ENCODE measurements at places on chromosomes 2 and 18.

- DNase-seq: no peak
Observed at GRCh38 chr2:14781142-14781541, 148.6 kb downstream of the LRATD1 start.

- no peak for DNase-seq
Observed at GRCh38 chr18:26181343-26181826, 44.9 kb upstream of the TAF4B start.

DNA sequence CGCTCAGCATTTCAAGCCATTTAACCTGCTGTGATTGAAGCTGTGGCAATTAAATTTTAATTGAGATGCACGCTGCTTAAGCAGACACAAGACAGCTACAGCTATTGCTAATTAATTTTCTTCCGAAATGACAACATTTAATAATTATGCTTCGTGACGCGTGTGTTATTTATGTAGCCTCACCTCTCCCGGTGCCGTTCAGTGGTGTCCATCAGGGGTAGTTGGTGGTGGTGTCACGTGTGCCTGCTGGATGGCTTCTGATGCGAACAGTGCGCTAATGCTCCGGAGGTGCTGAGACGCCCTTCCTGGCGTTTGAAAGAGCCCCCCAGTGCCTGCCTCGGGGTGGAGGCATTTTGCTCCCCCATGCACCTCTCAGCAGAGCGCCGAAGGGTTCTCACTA lies 39.5 kb downstream of the GLI2 start:
- DNase-seq: no peak

DNA sequence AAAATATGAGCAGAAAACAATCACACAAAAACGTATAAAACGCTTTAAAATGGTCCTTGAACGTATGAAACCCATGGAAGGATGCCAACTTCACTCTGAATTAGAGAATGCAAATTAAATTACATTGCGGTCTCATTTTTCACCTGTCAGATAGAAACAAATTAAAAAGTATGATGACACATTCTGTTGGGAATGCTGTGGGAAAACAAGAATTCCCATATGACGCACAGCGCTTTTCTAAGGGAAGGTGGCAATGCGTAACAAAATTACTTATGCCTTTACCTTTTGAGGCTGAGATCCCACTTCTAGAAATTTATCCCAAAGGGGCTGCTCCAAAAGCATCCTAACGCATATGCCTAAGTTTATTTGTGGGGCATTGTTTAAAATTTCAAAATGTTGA lies 3.8 kb upstream of the RPS7 start:
- DNase-seq: no peak

DNA sequence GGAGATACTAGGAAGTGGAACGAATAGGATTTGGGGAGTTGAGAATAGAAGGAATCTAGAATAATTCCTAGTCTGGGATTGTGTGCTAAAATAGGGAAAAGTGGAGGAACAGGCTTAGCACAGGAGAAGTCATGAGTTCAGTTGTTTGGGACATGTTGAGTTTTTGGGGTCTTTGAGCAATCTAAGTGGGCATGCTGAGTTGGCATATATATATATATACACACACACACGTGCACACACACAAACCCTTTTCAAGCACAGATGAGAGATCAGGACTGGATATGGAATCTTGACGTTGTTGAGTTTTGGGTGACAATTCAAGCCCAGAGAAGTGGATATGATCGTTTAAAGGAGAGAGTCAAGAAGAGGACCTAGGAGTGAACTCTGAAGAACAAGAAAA lies 168.2 kb upstream of the CHST9 start:
- no peak for DNase-seq

- no peak for DNase-seq
Observed at GRCh38 chr2:63675026-63675425, 86.3 kb downstream of the MDH1 start.

- DNase-seq: no peak
Observed at GRCh38 chr2:28248511-28248910, 144.1 kb upstream of the FOSL2 start.

DNA sequence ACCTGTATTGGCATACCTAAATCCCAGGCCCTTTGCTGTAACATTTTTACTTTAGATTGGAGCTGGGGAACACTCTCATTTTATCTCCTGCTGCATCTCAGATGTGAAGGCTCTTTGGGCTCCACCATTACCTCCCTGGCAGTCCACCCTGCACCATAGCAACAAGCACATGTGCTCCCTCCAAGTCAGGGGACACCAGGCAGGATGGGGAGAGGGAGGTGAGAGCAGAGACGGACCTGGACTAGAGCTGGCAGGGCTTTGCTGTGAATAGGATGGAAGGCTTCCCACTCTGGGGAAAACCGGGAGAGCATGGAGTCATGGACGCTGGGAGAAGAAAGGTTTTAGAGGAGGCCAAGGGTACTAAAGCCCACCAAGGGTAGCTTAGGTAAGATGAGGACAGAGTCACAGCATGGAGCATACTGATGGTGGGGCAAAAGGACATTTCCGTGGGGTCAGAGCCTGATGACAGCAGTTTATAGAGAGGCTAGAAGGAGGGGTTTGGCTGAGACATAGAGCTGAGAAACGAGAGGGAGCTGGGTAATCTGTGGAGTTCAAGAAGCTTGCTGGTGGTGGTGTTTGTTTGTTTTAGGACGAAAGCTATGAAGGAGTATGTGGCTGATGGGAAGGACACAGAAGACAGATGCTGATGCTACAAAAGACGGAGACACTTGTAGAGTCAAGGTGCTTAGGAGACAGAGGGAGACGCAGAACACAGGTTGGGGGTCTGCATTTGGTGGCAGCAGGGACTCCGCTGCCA lies 134.8 kb downstream of the COL6A3 start:
- DNase-seq: no peak

Measured in thyroid gland (tissue), 4 donors.